ENCODE measurements at places on chromosomes 5 and 9.

GRCh38 chr5:36631154-36631553 lies 24.7 kb downstream of the SLC1A3 start:
- DNase-seq: no peak

- no peak for DNase-seq
Measured at GRCh38 chr9:71669284-71669995, 98.9 kb downstream of the CEMIP2 start.

GRCh38 chr5:78360674-78360923 lies 182 bp downstream of the SCAMP1 start:
- no peak for DNase-seq

DNA sequence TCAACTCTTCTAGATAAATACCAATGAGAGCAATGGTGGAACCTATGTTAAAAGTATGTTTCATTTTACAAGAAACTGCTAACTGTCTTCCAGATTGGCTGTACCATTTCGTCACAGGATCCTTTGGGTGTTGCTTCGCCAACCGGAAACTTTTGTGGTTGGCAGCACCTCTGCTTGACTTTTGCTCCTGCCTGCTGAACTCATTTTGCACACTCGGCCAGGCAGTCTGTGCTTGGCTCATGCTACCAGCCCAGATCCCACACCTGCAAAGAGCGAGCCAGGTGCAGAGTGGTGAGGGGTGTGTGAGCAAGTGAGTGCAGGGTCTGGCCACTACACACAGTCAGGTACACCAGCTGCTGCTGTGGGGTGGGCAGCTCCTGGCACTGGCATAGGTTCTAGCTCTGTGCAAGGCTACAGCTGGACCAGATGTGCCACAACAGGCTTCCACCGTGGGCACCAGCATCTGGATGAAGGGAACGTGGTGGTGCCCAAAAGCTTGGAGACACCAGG lies 422.3 kb downstream of the PRR16 start:
- DNase-seq: no peak

DNA sequence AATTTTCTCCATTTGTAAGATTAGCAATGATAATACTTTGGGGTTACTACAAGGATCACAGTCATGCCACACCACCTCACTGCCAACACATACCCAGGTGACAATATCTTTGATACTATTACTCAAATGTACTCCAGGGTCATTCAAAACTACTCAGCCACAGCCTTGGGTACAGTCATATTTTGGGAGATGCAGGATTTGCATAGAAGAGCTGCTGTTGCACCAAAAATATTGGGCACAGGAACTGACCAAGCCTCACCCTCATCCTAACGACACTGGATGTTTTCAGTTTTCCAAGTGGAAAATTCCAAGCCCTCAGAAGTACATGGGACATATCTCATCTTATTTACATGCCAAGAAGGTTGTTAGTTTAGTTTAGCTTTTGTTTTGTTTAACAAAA lies 120.9 kb upstream of the C6 start:
- DNase-seq: no peak

GRCh38 chr5:159206368-159206767 lies 3.0 kb downstream of the RNF145 start:
- DNase-seq: no peak

DNA sequence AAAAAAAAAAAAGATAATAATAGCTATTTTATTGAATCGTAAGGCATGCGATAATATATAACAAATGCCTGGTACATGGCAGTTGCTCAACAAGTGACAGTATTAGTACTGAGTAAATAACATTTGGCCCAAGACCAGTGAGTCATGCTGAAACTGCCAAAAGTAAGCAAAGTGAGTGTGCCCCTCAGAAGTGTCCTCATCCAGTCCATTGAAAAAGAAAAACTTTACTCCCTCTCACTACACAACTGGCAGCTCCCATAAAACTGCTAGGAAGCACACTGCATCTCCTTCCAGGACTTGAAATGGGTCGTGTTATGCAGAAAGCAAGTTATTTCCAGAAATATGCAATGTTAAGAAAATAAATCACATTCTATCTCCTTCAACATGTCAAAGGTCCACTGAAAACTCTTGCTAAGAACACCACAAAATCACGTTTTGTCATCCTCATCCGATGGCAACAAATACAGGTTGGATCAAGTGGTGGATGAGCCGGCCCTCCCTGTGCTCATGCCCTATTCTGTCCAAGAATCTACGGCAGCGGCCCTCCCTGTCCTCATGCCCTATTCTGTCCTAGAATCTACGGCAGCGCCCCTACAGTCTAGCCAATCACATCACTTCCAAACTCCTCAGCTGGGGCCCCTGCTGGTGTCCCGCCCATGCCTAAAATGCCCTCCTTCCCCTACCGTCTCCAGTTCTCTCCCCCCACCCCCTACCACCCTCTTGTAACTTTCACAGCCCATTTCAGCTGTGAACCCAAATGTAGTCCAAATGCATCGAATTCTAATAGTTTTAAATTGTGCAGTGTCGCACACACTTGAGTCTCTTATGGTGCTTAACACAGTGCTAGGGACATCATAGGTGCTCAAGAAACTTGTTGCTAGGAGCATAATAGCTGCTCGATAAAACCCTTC lies 12.5 kb downstream of the PTCH1 start:
- DNase-seq: no peak

GRCh38 chr5:43007911-43008362 lies 32.2 kb downstream of the ANXA2R start:
- DNase-seq: no peak

- no peak for DNase-seq
Measured at GRCh38 chr5:136979131-136979530, 520.0 kb downstream of the SPOCK1 start.

DNA sequence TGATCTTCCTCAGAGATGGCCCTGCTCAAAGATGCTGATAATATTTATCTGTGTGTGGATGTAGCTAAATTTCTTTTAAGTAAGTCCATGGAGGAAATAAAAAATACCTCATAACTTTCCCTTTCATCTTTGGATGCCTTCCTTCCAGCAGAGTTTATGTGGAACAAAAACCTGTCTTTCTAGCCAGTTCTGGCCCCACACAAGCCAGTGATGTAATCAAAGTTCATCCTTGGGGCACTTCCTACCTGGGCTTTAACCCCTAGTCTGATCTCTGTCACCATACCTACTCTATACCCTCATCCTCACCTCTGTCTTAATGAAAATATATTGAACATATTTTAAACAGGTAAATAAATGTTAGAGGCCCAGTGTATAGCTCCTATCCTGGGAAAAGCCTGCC lies 39.8 kb upstream of the RASGRF2 start:
- DNase-seq: no peak

DNA sequence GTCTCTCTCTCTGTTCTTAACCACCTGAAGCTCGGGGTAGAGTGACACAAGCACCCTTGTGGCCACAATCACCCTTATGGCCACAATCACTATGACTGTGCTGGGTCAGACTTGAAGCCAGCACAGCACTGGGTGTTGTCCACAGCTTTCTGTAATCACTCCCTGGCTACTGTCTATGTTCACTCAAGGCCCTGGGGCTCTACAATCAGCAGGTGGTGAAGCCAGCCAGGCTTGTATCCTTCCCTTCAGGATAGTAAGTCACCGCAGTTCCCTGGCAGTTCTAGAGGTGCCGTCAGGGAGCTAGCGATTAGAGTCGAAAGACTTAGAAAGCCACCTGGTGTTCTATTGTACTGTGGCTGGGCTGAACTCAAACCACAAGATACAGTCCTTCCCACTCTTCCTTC lies 44.2 kb downstream of the GDA start:
- no peak for DNase-seq

GRCh38 chr9:121566481-121567465 lies 67.1 kb upstream of the GGTA1 start:
- DNase-seq: peak; percentile 70

- DNase-seq: no peak
Measured at GRCh38 chr9:33080534-33080933, 4.1 kb upstream of the SMU1 start.

DNA sequence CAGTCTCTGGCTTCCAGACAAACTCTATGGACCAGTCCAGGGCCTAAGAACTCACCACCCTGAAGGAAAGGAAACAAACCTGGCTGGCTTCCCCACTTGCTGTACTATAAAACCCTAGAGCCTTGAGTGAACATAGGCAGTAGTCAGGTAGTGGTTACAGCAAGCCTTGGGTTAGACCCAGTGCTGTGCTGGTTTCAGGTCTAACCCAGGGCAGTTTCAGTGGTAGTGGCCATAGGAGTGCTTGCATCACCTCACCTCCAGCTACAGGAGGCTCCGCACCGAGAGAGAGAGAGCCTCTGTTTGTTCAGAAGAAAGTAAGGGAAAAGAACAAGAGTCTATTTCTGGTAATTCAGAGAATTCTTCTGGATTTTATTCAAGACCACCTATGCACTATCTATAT lies 714.1 kb upstream of the CDH10 start:
- DNase-seq: no peak

DNA sequence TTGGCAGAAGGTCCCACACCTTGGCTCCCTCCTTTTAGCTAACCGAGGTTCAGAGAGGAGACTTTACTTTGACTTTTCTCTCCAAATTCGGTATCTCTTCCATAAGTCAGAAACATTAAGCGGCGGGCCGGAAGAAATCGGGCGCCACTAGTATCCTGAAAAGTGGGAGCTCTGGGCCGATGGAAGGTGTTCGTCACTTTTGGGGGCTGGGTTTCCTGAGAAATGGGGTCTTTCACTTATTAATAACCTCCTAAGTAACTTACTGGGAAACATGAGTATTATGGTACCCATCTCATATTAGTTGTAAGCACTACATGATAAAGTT lies 716 bp downstream of the STX17 start:
- no peak for DNase-seq

DNA sequence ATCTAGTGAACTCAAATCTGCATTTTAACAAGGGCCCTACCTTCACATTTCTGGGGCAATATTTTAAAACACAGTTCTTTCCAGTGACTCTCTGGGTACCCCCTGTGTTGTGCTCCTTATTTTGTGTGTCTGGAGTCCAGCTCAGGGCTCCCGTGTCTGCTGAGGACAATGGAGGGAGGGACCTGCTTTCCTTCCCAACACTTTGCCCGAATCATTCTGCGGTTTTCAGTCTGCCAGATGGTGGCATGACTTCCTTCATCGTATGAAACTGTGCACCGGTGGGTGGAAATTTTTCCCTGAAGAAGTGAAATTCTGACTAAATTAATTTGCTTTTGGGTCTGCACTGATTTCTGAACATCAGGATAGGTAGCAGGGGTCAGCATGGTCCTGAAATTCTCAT lies 153.6 kb upstream of the CD180 start:
- DNase-seq: no peak

DNA sequence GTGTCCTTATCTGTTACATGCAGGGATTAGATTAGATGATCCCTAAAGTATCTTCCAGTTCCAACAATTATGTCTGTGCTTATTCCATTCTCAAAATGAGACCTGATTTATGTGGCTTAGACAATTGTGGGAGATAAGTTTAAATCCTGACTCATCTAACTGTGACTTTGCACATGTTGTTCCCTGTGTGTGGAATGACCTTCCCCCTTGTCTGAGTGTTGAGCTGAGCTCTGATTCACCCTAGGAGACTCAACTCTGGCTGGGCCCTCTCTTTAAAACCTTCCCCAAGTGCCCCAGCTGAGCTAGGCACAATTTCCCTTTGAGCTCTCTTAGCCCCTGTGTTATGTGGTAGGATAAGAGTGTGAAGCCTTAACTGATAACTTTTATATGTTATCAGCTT lies 118.9 kb upstream of the ELL2 start:
- no peak for DNase-seq

GRCh38 chr5:148559461-148559860 lies 94.9 kb downstream of the HTR4 start:
- DNase-seq: no peak

DNA sequence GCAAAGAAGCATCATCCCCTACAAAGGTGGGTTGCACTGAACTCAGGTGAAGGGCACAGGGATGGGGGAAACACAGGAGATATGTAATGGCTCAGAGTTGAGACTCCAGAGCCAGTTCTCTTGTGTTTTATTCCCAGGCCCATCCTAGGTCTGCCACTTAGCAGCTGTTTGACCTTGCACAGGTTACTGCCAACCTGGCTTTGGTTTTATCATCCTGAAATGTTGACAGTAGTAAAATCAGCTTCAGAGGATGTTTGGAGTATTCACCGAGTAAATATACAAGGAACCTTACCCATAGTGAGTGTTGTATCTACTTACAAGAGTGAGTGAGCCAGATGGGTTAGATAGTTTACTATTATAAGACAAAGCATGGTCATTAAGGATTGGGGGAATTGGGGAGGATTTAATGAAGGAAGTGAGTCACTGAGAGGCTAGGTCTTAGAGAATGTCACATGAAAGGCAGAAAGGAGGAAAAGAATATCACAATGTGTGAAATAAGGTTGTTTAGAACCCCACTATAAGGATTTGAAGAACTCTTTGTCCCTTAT lies 141.3 kb downstream of the MAN2A1 start:
- no peak for DNase-seq

DNA sequence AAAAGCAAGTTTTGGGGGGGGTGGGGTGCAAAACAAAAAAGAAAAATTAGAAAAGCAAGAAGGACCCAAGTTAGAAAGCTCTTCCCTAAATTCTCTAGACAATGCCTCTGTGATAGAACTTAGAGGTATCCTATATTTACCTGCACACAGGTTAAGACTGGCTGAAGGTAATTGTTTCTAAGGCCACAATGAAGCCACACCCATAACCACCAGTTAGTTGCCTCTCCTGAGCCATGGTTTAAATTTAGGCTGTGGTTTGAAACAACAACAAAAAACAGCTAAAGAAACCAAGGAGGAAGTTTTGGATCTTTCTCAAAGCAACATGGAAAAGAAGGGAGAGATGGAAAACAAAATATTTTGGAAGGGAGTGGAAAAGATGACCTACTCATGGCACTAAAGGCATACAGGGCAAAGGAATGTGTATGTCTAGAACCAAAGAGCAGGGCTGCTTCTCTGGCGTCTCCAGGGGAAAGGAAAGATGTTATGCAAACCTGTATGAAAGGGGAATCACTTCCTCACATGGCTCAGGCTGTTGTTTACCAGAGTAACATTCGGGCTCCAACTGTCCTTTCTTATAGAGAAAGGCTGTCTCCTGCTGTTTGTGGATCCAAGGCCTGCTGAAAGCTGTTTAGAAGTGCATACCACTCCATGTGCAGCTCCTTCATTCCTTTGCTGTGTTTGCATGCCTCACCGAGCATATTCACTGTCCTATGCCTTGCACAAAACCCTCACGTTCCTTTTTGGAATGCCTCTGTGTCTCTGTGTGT lies 408.9 kb upstream of the MPDZ start:
- DNase-seq: no peak

- DNase-seq: no peak
Measured at GRCh38 chr5:77867194-77867691, 91.1 kb upstream of the TBCA start.

GRCh38 chr9:121895818-121896544 lies 197.1 kb downstream of the TTLL11 start:
- no peak for DNase-seq

- DNase-seq: no peak
Measured at GRCh38 chr9:131417264-131418142, 23.6 kb downstream of the PRRC2B start.

DNA sequence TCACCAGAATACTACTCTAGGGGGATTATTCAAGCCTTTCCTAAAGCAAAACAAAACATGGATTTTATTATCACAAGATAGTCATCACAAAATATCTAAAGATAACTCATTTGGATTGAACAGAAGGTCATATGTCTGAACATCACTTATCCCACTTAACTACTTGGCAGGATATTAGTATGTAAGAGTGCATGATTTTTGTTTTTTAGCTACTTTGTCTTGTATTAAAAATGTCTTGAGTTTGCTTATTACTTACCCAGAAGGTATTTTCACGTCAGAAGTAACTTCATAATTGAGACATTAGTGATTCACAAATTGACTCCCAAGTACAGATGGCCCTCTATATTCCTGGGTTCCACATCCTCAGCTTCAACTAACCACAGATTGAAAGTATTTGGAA lies 113.8 kb downstream of the TLE4 start:
- no peak for DNase-seq
